ENCODE measurements at places on chromosomes 16 and 17.

- DNase-seq, result no peak
Measured at GRCh38 chr16:1949507-1949906, 5.0 kb downstream of the RPL3L start.

- DNase-seq, result no peak
Measured at GRCh38 chr17:5282642-5283217, 646 bp downstream of the RABEP1 start.

GRCh38 chr17:75552425-75553294, 27.2 kb downstream of the LLGL2 start:
- no peak for DNase-seq

- DNase-seq, result no peak
Measured at GRCh38 chr16:81003610-81004460, 2.9 kb downstream of the CMC2 start.

- no peak for DNase-seq
Measured at GRCh38 chr17:70365091-70365583, 195.8 kb downstream of the KCNJ2 start.

- peak; percentile 58 for DNase-seq
Measured at GRCh38 chr17:17350491-17351355, 47.5 kb downstream of the NT5M start.

DNA sequence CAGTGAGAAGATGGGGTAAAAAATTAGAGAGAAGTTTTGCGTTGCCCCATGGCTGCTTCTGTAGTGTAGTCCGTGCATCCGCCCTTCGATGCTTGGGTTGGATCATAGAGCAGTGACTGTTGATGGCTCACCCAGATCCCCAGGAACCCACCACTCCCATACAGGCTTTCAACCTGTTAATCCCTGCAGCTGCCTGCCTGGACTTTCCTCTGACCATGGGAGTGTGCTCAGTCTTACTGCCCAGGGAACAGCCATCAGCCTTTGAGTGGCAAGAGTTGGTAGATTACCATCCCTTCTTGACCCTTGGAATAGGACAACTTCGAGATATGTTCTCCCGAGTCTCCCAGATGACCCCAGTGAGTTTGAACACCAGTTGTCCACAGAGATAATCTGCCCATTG, 299.5 kb upstream of the HSBP1 start:
- DNase-seq, result no peak

GRCh38 chr17:30290696-30291542, 825 bp downstream of the BLMH start:
- peak; percentile 81 for DNase-seq

- DNase-seq, result no peak
Measured at GRCh38 chr17:72090108-72090507, 30.7 kb upstream of the SOX9 start.

DNA sequence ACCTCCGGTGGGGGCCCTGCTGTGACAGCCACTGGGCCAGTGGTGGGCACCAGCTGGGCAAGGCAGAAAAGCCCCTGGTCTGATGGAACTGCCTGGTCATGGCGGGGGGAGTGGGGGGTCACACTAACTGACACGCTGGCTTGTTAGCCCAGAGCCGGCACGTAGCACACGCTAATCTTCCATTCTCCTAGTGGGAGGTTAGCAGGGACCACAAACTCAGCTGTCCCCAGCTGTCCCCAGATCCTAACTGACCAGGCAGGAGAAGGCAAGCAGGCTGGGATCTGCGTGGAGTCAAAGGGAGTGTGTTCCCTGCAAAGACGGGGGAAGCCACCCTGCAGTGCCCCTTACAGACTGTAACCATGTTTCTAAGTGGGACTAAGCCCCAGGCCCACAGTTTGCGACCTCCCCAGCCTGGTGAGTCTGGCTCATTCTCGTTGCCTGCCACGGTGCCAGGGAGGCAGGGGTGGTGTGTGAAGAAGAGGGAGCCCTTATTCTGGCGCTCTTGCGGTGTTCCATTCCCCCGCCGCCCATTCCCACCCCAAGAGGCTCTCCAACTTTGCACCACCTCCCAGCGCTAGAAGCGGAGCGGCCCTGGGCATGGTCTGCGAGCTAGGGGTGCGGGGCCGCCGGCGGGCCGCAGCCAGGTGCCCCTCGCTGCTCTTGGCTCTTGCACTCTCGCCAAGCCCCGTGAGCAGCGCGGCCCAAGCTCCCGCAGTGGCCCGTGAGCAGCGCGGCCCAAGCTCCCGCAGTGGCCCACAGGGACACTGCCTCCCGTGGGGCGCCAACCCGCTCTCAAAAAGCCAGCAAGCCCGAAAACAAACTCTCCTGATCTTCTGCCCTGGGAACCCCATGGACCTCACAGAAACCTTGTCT, 12.1 kb upstream of the ZNF423 start:
- DNase-seq, result peak; percentile 58

DNA sequence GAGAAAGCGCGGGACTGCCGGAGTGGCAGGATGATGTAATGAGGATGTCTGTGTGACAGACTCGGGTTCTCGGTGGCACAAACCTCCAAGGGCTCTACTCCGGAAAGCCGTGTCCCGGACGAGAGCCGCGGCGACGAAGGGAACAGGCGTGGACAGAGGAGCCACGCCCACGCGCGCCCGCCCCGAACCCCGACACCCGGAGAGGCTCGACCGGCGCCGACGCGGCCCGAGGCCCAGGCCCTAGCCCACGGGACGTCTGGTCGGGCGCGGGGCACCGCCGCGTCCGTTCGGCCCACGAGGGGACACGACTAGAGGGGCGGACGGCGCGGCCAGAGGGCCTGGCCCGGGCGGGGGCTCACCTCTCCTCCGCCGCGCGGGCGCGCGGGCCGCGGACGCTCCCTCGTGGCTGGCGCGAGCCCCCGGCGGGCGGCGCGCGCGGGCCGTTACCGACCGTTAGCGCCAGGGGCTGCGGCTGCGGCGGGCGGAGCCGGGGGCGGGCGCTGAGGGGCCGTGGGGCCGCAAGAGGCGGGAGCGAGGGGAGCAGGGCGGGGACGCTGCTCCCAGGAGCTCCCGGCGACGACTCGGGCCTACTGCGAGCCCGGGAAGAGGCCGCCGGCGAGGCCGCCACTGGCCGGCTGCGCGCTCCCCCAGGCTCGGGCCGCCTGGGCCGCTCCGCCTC, 2.1 kb upstream of the IRX5 start:
- DNase-seq, result peak; percentile 89

- DNase-seq, result peak; percentile 94
Measured at GRCh38 chr17:49361129-49361901, 735 bp downstream of the ZNF652 start.

DNA sequence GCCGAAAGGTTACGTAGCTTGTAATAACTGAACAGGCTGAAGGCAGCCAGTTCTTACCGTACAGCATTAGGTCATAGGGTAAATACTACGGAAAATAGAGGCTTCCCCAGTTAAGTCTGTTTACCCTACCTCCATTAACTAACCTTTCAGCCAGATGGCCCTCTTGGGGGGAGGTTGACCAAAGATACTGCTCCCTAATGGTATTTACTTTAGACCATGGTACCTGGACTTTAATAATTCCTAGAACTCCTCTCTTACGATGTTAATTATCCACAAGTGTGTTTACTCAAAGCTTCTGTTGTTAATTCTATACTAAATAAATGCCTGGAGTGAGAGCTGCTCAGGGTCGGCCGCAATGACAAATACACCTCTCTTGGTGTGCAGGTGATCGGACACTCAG, 9.8 kb upstream of the ADAT1 start:
- no peak for DNase-seq

DNA sequence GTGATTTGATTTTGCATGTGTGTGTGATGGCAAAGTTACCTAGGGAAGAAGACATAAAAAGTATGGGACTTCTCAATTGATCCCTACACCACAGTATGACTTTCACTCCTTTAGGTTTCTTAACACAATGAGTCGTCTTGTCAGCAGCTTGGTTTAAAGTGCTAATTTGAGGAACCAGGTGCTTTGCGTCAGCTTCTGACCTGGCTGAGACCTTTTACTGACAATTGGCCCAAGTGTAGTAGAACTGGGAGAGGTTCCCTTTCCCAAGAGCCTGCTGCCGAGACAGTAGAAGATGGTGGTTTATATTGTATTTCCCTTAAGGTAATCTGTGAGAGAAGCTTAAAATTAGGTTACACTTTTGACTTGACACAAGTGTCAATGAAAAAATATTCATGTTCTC, 54.9 kb downstream of the LDHD start:
- DNase-seq, result no peak

GRCh38 chr17:2708585-2709182, 2.9 kb downstream of the CLUH start:
- no peak for DNase-seq

GRCh38 chr17:50923611-50924010, 57.5 kb upstream of the TOB1 start:
- DNase-seq, result no peak

GRCh38 chr16:23146877-23147601, 2.2 kb downstream of the USP31 start:
- DNase-seq, result no peak

- peak; percentile 63 for DNase-seq
Measured at GRCh38 chr17:351875-352420, 659 bp downstream of the RPH3AL start.

DNA sequence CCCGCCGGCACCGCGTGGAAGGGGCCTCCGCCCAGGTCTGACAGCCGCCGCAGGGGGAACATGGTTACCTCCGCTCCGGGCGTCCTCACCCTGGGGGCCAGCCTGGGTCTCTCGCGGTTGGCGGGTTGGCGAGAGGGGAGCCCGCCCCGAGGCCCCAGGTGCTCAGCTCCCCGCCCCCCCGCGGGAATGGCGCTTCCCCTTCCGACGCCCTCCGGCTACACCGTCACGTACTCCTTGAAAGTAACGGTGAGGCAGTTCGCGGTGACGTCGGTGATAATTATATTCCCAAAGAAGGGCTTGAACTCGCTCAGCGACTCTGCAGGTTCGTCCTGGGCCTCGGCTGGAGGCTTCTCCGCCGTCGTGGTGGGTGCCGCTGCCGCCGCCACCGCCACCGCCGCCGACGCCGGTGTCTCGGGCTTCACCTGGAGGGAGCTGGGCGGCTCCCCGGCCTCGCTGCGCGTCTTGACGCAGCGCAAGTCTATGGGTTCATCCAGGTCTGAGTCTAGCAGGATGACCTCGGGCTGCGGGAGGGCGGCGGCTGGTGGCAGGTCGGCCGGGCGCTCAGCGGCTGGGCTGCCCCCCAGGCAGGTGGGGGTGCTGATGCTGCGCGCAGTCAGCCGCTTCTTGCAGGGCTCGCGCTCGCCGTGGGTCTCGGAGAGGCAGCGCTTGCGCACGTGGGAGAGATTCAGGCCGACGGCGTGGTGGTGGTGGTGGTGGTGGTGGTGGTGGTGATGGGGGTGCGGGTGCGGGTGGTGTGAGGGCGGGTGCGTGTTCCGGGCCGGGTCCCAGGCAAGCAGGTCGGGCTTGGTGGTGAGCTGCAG, 5.3 kb downstream of the CBX4 start:
- DNase-seq, result peak; percentile 78

GRCh38 chr16:85610059-85610445, 3.1 kb upstream of the GSE1 start:
- peak; percentile 81 for DNase-seq

GRCh38 chr17:2222901-2223616, 80.5 kb downstream of the SMG6 start:
- no peak for DNase-seq

DNA sequence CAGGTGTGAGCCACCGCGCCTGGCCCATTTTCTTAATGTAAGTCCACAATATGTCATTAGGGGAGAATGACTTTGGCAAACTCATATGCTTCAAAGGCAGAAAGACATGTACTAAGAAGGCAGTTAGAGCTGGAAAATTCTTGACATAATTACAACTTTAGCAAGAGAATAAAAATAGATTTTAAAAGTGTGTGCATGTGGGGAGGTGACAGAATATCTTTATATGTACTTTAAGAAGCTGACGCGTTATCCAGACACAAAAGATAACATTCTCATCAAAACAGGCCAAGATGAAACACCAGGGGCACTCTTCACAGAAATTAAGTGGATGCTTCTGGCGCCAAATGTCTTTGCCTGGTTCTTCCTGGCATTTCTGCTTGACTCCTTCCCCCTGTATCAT, 28.2 kb downstream of the GJC1 start:
- no peak for DNase-seq

DNA sequence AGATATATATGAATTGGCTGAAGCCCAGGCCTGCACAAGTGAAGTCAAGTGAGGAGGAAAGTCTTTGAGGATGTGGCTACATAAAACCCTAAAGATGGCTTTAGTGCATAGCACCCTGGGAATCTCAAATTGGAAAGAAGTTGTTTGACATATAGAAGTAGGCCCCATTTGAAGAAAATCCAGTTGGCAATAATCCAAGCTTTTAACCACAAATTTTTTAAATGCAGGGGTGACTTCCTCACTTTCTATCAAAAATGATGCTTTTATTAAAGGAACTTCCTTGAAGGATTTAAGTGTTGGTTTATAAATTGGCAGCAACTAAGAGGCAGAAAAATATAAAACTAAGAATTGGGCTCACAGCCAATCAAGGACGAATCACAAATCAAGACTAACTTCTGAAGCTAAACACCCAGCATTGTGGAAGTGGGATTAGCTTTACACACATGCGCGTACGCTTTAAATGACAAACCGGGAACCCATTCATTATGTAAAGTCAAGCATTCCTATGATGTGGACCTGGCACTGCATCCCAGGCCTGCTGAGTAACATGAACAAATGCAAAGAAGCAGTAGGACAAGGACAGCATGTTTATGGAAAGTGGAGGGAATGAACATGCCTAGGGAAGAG, 63.3 kb downstream of the NOG start:
- DNase-seq, result no peak

- no peak for DNase-seq
Measured at GRCh38 chr17:76246080-76247066, 6.1 kb upstream of the RNF157 start.

- DNase-seq, result no peak
Measured at GRCh38 chr16:12613131-12613991, 190.3 kb downstream of the CPPED1 start.

- no peak for DNase-seq
Measured at GRCh38 chr17:39634384-39634871, 2.5 kb upstream of the STARD3 start.

GRCh38 chr16:11742093-11742535, 543 bp downstream of the TXNDC11 start:
- DNase-seq, result peak; percentile 93

- no peak for DNase-seq
Measured at GRCh38 chr17:14815079-14815478, 450.0 kb downstream of the PMP22 start.

- DNase-seq, result no peak
Measured at GRCh38 chr17:28204751-28205150, 114.2 kb upstream of the TMEM97 start.

GRCh38 chr16:80191928-80192327, 348.9 kb upstream of the DYNLRB2 start:
- DNase-seq, result no peak
